ENCODE measurements at places on chromosomes 1 and 21. TPM values are rescaled to one million over a fixed set of nuclear protein-coding genes. Genes with fewer than 3 reads are reported as not detected.

Gene EPHB2
- polyA plus RNA-seq, result 11.5 TPM

Gene FCRL2
- polyA plus RNA-seq, result 0.17 TPM

Gene PIGV
- 19.2 TPM for polyA plus RNA-seq

Gene LRRC38
- not detected for polyA plus RNA-seq

Gene AMY2B
- 75.7 TPM for polyA plus RNA-seq

Gene EIF2D
- 88.1 TPM for polyA plus RNA-seq

Gene CFAP141
- not detected for polyA plus RNA-seq

Gene ARHGAP29
- polyA plus RNA-seq, result 96.2 TPM

Gene EFNA3
- 6.1 TPM for polyA plus RNA-seq

DNA sequence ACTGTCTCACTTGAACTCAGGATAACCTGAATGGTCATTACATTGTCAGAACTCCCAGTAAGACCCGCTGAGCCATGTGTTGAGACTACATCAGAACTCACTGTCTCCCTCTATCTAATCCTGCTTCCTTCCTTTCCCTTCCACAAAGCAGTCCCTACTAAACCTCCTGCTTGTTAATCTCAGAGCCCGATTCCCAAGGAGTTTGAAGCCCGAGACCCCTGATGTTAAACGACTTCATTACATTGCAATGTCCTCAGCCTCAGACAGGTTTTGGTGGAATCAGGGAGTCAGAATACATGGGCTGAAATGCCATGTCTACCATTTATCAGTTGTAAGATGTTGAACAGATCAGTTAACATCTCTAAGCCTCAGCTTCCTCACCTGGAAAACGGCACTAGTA is 682.4 kb downstream of the ADGRL2 start:
- DNase-seq, result no peak

GRCh38 chr1:164726235-164726634 is 167.3 kb downstream of the PBX1 start:
- no peak for DNase-seq

- DNase-seq, result no peak
Measured at GRCh38 chr1:72140222-72140621, 142.1 kb downstream of the NEGR1 start.

GRCh38 chr21:43902441-43902840 is 37.4 kb downstream of the AGPAT3 start:
- no peak for DNase-seq

DNA sequence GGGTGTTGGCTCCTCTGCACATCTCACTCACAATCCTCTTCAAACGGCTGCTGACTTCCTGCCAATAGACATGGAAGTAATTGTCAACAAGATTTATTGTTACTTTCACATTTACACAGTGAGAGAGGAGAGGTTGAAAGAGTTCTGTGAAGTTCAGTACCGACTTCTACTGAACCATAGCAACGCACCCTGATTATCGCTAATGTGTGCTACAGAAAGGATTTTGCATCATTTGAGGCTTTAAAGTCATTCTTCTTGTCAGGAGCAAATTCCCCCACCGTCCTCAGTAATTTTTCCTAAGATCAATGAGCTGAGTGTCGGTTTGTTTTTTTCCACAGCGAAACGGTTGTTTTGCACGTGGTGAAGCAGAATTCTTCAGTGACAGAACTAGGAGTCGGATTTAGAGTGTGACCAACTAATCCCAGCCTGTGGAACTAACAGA is 361.0 kb downstream of the ADGRL2 start:
- DNase-seq, result peak; percentile 42

DNA sequence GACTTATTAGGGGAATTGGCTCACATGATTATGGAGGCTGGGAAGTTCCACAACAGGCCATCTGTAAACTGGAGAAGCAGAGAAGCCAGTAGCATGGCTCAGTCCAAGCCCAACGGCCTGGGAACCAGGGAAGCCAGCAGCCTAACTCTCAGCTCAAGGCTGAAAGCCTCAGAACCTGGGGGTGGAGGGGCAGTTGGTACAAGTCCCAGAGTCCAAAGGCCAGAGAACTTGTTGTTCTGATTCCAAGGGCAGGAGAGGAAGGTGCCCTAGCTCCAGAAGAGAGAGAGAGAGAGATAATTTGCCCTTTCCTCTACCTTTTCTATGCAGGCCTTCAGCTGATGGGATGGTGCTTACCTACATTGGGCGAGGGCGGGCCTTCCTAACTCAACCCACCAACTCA is 55.3 kb downstream of the MAN1C1 start:
- DNase-seq, result no peak

- DNase-seq, result no peak
Measured at GRCh38 chr1:53477651-53478501, 18.7 kb downstream of the DMRTB1 start.

GRCh38 chr1:81179242-81179641 is 621.5 kb upstream of the ADGRL2 start:
- no peak for DNase-seq

- DNase-seq, result no peak
Measured at GRCh38 chr1:17348593-17349234, 23.3 kb upstream of the PADI6 start.

DNA sequence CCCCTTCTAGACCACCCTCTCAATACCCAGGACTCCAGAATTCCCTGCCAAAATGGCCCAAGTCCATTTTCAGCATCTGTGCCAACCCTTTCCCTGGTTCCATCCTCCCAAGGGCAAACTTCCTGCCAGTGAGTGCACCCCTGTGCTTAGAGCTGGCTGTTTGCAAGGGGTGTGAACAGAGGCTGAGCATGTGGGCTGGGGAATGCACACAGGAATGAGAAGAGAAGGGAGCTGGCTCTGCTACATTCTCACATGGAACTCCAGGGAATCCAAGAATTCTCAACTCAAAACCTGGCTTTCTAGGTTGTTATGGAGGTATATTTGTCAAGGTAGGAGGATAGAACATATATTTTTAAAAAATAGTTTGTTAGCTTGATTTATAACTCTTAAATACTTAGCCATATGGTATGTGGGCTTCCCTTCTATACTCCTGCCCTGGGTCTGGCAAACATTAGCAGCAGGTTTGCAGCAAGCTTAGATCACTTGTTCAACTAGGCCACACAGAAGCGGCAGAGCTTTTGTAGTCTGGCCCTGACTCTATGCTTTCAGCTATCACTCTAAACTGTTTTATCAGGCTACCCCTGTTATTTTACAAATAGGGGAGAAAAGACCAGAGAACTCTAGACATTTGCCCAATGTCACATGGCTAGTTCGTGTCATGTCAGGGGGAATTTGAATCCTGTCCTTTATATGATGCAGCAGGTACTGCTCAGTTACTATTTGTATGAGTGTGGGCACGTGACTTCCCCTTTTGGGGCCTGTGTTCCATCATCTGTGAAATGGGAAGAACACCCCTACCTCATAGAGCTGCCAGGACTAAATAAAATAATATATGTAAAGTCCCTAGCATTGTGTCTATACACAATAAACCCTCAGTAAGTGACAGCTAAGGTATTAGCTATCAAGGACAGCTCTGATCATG is 8.1 kb upstream of the STMN1 start:
- no peak for DNase-seq

- no peak for DNase-seq
Measured at GRCh38 chr1:58596631-58597052, 19.6 kb upstream of the TACSTD2 start.

DNA sequence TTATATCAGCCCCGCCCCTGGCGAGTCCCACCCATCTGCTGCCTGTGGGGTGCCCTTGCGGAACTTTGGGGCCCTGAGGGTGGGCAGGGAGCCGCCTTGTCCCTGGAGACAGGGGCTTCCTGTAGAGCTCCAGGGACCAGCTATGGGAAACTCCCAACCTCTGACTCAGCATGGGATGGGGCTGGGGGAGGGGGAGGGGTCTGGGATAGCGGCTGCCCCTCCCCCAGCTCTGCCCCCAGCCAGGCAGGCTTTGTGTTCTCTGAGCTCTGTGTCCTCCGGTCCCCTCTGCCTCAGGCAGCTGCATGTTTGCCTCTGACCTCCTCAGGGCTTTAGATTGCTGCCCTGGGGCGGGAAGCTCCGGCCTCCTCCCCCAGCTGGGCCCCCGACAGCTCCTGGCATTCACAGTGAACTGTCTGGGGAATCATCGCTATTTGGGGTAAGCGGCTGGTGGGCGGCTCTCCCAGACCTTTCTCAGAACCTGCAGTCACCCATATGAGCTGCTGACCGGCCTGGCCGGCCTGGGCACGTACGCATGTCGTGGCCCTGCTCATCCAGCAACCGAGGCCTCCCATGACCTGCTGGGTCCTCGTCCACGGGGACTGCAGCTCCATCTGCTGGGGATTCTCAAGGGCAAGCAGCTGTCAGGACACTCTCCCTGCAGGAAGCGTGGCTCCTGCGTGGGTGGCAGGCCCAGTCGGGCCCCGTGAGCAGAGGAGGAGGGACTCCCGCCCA is 17.1 kb downstream of the ARHGEF16 start:
- no peak for DNase-seq

GRCh38 chr1:239733995-239734394 is 347.6 kb downstream of the CHRM3 start:
- no peak for DNase-seq

GRCh38 chr1:110880708-110881374 is 7.9 kb downstream of the CD53 start:
- DNase-seq, result no peak

Data from left kidney (tissue), 8 donors.